Activated naive CD4-positive, alpha-beta T cell (primary cell): ENCODE measurements at places on chromosomes 13 and 19.

- DNase-seq, result no peak
These were observed 953.2 kb downstream of the SLITRK6 start for GRCh38 chr13:84845907-84846619.

- no peak for DNase-seq
These were observed 220.8 kb downstream of the COG6 start for GRCh38 chr13:39876258-39876657.

- DNase-seq, result no peak
These were observed 167.2 kb upstream of the KLF12 start for GRCh38 chr13:74301258-74301935.

GRCh38 chr13:110028311-110028710, 241.9 kb upstream of the IRS2 start:
- no peak for DNase-seq

DNA sequence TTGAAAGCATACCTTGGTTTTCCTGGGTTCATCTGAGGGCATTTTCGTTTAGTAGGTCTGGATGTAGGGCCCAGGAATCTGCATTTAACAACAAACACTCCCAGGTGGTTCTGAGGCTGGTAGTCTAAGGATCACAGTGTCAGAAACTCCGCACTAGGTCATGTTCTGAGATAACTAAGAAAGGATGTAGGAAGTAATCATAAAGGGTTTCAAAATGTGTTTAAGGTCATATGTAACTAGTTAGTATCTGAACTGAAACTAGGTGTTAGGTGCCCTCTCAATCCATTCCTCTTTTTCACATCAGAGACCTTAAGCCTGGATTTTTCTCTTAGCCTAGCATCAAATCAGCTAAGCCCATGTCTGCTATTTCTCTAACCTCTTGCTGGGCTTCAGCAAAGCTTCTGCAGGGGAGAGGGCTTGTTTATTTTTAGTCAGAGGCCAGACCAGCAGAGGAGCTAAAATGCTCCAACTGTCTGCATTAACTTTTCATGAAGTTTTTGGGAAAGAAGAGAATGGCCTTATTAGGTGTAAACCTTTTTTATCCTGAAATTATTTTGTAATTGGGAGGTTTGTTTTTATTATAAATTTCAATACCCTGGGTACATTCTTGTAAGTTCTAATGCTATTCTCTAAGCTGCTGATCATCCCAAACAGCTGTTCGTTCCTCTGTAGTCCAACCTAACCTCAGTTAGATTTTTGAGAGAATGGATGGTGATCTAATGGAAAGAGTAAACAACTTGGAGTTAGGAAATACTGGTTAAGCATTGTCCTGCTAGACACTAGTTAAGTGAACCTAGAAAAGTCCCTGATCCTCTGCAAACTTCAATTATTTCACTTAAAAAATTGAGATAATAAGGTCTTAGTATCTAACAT, 262.8 kb upstream of the RFC3 start:
- DNase-seq, result no peak

- DNase-seq, result no peak
These were observed 375.6 kb downstream of the ENOX1 start for GRCh38 chr13:43411211-43411610.
